Bronchial epithelial cell (primary cell): ENCODE measurements at places on chromosomes 13 and 19.
A peak's percentile ranks its signal among the peaks of the same experiment; 100 is the strongest.

- peak; percentile 97 for DNase-seq
Measured at GRCh38 chr13:34044660-34045080, 226.7 kb downstream of the RFC3 start.

DNA sequence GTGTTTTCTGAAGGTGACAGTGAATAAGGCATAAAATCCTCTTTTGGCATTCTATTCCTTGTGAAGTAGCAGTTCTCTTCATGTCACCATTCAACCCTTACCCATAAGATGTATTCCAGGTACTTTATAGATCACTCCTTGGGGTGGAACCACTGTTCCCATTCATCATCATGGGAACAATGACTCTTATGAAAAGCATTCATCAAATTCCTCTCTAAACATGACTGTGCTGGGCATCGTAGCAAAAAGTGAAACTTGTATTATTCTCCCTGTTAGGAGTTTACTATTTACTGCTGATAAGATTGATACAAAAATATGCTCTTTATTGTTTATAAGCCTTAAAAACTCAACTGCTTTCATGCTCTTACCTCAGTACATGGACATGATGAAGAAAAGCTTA, 793.4 kb downstream of the LIG4 start:
- DNase-seq = no peak

DNA sequence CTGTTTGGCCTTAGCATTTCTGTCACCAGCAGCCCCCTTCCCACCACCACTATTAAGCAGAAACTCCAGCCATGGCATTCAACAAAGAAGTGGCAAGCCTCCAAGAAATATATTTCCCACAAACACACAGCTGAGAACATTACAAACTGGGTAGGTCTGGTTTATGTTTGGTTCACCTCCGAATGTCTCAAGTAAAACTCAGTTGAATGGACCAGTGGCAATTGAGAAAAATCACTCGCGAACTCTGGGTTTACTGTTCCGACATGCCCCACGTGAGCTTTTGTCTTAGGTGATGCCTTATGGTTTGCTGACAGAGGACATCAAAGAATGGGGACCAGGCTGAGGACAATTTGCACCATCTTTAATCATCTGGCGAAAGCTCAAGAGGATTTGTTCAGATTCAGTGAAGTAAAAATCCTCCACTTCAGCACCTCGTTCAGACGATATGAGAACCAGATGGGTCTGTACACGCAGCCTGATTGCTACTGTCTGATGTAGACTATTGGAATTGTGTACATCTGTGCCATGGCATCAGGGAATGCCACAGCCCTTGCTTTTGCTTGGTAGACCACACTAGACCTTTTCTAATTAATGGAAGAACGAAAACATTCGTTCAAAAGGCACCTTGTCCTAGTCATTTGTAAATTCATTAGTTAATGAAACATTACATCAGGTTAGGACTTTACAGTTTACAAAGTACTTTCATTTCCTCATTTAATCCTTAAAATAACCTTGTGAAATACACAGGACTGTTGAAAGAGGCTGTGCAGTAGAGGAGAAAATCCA, 59.4 kb downstream of the SLC10A2 start:
- DNase-seq = no peak

DNA sequence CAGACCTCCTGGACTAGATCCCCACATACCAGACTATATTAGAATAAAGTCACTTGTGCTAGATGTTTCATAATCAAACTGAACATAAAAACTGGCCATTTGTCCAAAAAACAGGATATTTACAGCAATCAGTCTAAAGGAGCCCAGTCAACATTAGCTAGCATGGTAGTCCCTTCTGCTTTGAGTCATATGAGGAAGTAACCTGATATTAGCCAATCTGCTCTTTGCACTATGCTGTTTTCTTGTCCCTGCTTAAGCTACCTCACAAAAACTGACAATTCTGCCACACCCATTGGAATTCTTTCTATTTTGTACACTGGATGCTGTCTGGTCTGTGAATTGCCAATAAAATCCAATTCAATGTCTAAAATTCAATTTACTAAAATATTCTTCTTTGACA, 1824.2 kb downstream of the OLFM4 start:
- peak; percentile 3 for DNase-seq

- peak; percentile 62 for DNase-seq
Measured at GRCh38 chr19:48325265-48325910, at the start of gene EMP3. EMP3 (plus strand) TSS chr19:48325552; CDS start chr19:48326845, 1,293 bp downstream.

GRCh38 chr19:3669947-3670795, 30.1 kb downstream of the PIP5K1C start:
- no peak for DNase-seq

DNA sequence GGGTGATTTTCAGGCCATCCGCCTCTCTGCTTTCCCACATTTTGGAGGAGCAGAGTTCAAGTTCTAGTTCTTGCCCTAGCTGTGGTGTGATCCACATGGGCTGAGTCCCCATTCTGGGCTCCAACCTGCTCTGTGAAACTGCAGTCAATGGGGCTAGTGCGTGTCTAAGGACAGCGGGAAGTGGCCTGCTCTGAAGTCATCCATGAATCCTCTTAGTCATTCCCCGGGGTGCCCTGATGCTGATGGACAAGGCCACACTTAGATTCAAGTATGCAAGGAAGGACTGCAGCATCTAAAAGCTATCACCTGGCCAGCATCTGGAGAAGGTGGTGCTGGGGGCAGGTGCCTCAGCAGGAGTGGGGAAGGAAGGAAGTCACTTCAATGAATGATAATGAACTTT, 94.6 kb downstream of the TSHZ3 start:
- DNase-seq = no peak

- DNase-seq = no peak
Measured at GRCh38 chr19:14840206-14840605, 5.2 kb upstream of the OR7A5 start.

- no peak for DNase-seq
Measured at GRCh38 chr13:50744116-50744660, 99.3 kb downstream of the DLEU7 start.

DNA sequence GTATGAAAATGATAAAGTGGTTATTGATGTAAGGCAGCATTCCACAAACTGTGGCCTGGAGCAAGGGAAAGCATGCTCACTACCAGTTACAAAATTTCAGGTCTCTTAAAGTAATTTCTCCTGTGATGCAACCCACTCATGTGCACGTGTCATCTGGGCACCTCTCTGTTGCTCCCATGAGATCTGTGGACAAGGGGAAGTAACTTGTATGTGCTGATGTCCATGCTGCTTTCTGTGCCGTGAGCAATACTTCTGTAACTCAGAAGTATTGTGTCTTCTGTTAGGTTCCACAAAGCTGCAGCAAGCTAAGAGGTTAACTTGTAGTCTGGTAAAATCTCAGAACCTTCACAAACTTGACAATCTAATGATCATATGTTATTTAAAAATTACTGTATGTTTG, 930.0 kb upstream of the SLITRK6 start:
- no peak for DNase-seq

DNA sequence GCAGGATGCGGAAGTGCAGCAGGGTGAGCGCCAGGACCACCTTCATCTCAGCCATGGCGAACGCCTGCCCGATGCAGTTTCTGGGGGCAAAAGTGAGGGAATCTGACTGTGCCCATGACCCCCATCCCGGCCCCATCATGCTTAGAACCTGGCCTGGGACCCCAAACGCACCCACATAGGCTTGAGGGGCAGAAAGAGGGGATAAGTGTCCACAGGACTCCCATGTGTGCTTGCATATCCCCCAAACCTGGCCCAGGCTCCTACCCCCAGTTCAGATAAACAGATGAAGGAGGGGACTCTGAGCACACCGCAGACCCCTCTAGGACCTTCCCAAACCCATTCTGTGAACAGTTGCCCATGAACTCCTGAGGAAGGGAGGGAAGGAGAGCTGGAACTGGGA, 16.0 kb upstream of the CYP4F2 start:
- DNase-seq = no peak

DNA sequence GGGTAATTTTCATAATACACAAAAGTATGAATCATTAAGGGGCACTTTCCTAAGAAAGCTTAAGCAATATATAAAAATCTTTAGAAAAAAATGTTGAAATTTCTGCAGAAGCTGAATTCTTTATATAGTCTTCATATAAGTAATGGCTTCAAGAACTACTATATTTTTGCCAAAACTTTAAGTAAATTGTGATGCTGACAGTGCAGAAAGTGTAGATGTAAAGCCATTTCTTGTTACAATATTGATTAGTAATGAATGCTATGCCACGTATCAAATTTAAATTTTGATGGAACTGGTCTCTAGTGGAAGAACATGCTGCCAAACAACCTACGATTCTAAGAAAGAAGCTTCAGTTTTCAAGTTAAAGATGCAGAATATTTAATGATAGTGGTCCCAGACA, 1210.0 kb downstream of the SLITRK1 start:
- DNase-seq = no peak

- peak; percentile 15 for DNase-seq
Measured at GRCh38 chr19:41705393-41706174, 2.8 kb upstream of the CEACAM5 start.

- no peak for DNase-seq
Measured at GRCh38 chr19:1256646-1257474, 8.5 kb downstream of the MIDN start.

DNA sequence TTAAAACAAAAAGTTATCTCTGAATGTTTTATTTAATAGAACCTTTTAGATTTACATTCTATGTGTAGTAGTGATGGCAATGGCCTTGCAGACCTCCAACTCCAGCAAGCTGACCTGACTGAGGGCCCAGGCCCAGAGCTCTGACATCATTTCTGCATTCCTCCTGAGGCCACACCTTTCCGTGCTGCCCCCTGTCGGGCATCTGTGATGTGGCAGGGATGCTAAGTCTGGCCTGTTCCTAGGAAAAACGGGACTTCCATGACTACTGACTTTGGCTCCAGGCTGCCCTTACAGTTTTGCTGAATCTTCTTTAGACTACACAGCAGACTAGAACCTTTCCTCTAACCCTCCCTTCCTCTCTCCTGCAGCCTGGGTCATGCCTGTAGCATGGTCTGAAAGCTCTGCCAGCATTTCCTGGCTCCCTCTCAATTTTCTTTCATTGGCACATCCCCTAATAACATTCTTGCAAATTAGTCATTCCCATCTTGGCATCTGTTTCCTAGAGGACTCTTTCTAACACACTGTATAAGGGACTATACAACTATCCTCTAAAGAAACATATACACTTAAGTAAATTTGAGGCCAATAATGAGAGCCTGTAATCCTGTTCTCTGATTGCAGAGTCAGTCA, 249.1 kb downstream of the GPC5 start:
- DNase-seq = no peak

- peak; percentile 86 for DNase-seq
Measured at GRCh38 chr13:73167028-73167820, 108.4 kb downstream of the KLF5 start.

DNA sequence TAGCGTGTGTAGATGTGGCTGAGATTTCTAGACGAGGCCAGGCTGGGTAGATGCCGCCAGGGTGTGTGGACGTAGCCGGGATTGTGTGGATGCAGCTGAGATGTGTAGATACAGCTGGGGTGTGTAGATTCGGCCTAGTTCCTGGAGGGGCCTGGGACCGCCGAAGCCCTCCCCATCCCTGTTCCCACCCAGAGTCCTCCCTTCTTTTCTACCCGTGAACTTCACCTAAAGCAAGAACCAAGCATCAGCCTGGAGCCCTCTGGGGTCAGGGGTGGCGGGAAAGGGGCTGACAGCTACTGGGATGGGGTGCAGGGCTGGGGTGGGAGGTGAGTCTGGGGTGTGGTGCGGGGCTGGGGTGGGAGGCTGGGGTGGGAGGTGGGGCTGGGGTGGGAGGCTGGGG, 768 bp downstream of the TMPRSS9 start:
- DNase-seq = no peak

DNA sequence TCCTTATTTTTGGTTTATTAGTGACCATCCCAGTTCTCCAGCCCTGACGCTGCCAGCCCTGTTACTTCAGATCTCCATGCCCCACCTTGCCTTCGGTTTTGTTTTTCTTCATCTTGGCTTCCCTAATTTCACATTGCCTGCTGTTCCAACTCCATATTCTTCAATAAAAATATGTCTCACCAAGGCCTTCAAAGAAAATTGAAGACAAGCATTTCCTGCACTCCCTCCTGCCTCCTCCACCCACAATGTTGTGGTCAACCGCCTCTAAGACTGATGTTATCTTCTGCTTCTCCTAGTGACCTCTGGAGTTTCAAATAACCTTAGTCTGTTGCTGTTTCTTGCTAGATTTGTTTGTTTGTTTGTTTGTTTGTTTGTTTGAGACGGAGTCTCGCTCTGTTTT, 14.6 kb downstream of the PLD3 start:
- no peak for DNase-seq

DNA sequence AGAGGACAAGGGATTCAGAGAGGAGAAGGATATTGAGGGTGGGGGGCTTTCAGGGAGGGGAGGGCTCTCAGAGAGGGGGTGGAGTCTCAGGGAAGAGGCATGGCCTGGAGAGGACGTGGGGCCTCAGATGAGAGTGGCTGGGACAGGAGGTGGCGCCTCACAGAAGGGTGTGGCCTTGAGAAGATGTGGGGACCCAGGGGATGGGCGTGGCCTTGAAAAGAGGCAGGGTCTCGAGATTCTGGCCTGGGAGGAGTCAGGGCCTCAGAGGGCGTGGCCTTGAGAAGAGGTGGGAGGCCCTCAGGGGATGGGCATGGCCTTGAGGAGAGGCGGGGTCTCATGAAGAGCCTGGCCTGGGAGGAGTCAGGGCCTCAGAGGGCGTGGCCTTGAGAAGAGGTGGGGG, 23.7 kb upstream of the TNFSF14 start:
- no peak for DNase-seq

GRCh38 chr13:78897200-78897599, 238.2 kb upstream of the OBI1 start:
- no peak for DNase-seq

DNA sequence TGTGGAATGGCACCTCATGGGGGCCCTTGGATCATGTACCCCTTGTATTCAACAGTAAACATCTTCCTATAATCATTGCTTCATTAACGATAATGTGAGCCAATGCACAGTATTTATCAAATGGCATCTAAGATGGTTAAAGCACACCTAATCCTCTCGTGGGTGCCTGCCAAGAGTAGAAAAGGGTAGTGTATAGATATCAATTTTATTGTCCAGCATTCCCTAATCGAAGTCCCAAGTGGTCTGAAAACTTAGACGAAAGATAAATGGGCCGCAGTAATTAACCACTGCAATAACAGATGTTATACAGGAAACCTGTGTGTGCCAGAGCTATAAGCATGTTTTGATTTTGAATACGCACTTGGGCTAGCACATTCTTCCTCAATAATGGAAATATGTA, 667 bp upstream of the MBNL2 start:
- no peak for DNase-seq

DNA sequence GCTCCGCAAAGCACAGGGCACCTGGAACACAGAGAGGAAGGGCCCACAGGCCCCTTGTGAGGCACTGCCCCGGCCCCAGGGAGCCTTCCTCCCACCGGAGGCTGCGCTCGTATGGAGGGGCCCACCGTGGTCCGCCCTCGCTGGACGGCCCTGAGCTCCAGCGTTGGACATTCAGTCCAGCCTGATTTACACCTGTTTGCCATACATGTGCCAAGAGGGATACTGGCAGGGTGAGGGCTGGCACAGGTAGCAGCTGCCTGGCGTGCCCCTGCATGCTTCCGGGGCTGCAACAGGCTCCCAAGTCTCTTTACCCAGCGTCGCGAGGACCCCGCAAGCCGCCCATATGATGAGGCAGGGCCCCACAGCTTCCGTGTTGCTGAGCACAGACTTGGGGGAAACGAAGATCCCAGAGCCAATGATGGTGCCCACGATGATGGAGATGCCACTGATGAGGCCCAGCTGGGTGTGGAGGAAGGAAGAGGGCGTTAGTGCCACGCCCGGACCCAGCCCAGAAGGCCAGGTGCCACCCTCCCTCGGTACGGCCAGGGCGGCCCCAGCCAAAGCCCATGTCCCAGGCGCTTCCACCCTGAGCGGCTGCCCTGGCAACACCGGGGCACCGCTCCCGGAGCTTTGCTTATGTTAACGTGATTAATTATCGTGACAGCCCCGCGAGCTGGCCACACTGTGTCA, 5.1 kb downstream of the SLC7A9 start:
- DNase-seq = no peak
